Umbilical cord (tissue), 2 donors: ENCODE measurements at places on chromosomes 7 and 10.

- DNase-seq, result peak; percentile 40
Measured at GRCh38 chr7:31549611-31550010, 35.7 kb downstream of the ITPRID1 start.

GRCh38 chr10:42645103-42645502, 6.7 kb upstream of the ZNF33B start:
- peak; percentile 52 for DNase-seq

- DNase-seq, result no peak
Measured at GRCh38 chr10:48639632-48640031, 34.8 kb upstream of the ARHGAP22 start.

- no peak for DNase-seq
Measured at GRCh38 chr10:45502458-45502857, 128.4 kb downstream of the ALOX5 start.

GRCh38 chr7:101951757-101952156, 134.3 kb downstream of the CUX1 start:
- no peak for DNase-seq

DNA sequence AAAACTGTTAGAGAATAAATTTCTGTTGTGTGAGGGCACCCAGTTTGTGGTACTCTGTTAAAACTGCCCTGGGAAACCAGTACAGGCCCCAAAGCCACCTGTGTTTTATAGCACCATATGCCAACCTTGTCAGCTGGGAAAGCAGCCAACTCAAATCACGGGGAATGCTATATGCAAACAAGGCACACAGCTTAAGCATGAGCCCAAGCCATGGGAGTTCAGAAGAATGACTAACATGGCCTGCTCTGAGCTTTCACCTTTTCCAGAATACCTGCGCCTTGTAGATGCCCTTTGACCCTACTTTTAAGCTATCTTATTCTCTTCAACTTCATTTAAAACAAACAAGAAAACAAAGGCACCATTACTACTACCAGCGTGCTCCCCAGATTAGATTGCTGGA, 5.5 kb upstream of the SLC25A13 start:
- no peak for DNase-seq

- no peak for DNase-seq
Measured at GRCh38 chr7:48147078-48147591, 24.1 kb upstream of the ABCA13 start.

GRCh38 chr10:124222318-124222987, 129.1 kb upstream of the CHST15 start:
- no peak for DNase-seq

DNA sequence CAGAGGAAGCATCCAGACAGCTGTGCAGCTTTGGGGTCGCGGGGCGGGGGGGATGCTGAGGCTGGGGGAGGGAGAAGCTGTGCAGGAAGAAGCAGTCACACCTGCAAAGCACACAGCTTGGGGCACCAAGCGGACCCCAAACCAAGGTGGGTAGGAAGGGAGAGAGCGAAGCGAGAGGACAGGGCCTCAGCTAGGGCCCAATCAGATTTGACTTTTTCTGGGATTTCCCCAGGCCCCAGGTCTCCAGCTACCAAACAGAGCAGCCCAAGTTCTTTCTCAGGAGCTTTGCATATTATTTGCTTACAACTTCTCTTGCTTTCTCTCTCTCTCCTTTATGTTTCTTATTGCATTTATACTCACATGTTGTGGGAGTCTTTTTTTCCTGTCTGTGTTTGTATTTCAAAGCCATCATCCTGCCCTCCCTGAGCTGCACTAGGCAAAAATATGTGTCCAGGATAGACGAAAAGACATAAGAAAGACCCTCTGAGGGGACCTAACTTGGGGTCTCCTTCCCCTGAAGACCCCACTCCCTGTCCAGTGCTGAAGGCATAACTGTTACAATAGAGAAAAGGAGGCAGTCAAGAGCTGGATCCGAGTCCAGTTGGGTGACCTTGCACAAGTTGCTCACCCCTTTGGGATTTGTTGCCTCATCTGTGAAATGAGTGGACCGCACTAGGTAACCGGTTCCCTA, 50.6 kb upstream of the SMNDC1 start:
- no peak for DNase-seq

DNA sequence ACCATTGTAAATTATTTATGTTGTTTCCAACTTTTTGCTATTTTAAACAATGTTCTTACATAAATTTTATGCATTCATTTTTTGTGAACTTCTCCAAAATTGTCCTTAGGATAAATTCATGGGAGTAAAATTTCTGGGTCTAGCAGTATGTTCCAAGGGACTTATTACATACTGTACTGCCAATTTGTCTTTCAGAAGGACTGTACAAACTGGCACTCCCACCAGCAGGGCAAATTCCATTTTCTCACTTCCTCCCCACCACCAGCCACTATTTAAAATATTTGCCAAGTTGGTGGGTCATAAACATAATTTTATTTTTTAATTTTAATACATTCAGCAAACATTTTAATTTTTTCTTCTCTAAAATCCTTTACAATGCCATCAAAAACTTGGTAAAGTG, 13.7 kb upstream of the ARID5B start:
- no peak for DNase-seq

DNA sequence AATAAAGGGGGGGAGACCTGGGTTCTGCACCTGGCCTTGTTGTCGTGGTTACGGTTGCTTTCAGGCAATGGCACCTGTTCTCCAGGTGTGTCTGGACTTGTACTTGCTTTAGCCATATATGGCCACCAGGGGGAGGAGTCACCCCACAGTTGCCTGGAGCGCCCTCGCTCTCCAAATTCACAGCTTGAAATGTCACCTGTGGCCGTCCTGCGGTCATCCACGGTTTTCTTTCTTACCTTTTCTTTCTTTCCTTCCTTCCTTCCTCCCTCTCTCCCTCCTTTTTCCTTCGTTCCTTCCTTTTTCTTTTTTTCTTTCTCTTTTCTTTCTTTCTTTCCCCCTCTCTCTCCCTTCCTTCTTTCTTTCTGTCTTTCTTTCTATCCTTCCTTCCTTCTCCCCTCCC, 157.2 kb upstream of the ZNF92 start:
- peak; percentile 13 for DNase-seq

- DNase-seq, result no peak
Measured at GRCh38 chr10:49012603-49013002, 73.0 kb upstream of the LRRC18 start.

- DNase-seq, result no peak
Measured at GRCh38 chr10:86673216-86673826, 5.0 kb downstream of the LDB3 start.

GRCh38 chr10:126133906-126134656, 237.7 kb downstream of the FANK1 start:
- peak; percentile 61 for DNase-seq

DNA sequence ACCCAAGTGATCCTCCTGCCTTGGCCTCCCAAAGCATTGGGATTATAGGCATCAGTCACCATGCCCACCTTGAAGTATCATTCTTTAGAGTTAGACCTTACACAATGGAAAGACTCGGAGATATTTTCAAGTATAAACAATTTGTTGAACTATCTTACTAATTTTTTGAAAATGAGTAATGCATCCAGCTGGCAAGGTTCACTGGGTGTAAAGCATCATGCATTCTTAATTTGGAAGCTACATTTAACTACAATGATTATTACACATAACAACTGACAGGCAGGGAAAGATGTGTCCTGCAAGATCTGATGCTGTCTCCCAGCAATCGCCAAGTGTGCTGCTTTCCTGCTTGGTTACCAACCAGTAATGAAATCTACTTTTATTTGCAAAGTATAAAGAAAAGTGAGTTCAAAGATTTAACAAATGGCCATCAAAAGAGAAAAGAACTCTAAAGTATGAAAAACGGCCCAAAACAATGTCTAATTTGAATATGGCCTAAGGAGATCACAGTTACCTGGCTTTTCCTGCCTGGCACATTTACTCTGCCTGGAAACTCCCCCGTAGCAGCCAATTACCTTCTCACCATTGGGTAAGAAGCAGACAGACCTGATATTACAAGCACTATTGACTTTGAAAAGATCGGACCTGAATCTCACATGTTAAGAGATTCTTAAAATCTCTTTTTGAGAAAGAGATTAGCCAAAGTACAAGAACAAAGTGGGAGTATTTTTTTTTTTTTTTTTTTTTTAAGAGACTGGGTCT, 59.3 kb upstream of the NMT2 start:
- no peak for DNase-seq

DNA sequence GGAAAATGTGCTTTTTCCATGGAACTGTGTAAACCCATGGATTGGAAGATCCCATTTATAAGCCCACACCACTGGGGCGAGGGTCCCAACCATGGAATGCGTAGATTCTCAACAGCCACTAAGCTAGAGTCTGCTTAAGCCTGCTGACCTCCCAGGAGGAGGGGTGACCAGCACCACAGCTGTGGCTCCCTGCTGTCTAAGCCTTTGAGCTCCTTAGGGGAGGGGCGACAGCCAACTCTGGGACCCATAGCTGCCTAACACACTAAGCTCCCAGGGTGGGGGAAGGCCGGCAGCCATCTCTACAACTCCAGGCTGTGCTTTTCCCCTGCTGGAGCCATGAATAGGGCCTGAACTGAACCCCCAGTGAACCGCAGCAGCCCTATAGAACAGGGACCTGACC, 249.8 kb upstream of the HPS1 start:
- no peak for DNase-seq

DNA sequence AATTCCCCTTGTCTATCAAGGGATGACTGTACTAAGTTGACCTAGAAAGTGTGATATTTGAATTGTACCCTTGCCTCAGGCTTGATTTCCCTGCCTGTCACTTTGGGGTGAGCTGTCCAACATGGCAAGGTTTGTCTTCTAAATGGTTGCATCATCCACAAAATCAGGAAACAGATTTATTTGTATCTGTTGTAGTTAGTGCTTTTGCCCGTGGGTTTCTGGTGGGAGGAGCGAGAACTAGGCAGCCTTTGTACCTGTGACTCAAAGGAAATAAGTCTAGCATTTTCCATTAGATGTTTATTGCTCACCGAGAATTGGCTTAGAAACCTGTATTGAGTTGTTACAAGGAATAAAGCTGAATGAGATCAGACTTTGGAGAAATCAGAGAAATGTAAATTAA, 650.8 kb downstream of the LRMDA start:
- no peak for DNase-seq

DNA sequence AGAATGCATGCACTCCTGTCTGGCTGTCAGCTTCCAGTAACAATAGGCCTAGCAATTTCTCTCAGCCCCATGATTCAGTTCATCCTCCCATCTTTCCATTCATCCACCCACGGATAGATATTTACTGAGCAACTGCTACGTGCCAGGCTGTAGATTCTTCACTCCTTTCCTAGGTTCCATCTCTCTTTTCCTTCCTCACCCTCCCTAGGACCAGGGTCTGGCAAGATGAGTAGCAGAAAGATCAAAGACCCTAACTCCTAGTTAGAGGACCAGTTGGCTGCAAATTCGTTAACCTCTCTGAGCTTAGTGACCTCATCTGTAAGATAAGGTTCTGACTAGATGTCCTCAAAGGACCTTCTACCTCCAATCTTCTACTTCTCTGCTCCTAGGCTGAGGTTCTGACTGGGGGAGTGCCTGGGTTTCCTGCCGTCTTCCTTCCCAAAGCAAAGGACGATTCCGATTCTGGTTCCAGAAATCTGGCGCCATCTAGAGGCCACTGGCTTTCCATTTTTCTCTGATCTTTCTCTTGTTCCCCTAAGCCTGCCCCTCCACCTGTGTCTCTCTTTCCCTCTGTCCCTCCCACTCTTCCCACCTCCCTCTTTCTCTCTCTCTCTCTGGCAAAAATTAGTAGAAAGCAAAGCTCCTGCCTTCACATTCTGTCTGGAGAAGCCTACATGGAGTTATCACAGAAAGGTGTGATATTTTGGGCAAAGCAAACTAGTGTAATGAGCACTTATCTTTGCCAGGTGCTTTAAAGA, 26.2 kb downstream of the TBATA start:
- peak; percentile 82 for DNase-seq

DNA sequence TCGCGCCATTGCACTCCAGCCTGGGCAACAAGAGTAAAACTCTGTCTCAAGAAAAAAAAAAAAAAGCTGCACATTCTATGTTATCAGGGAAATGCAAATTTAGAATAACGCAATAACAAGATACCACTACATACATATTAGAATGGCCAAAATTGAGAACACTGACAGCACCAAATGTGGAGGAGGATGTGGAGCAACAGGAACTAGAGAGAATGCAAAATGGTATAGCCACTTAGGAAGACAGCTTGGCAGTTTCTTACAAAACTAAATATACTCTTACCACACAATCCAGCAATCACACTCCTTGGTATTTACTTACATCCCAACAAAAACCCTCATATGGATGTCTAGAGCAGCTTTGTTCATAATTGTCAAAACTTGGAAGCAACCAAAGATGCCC, 76.8 kb downstream of the ALOX5 start:
- no peak for DNase-seq

DNA sequence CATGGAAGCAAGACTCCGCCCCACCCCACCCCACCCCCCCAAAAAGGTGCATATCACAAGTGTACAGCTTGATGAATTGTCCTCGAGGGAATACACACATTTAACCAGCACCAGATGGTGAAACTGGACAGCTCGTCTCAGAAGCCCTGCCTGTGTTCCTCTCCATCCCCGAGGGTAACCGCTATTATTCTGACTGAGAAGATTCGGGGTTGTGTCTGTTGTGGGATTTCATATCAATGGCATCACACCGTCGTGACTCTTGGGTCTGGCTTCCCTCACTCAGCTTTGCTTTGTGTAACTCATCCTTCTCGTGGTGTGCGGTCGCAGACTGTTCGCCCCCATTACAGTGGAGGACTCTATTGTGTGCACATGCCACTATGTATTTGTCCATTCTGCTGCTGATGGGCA, 18.9 kb downstream of the PODXL start:
- DNase-seq, result no peak

- DNase-seq, result no peak
Measured at GRCh38 chr10:125489731-125490130, 193.2 kb downstream of the TEX36 start.

- DNase-seq, result no peak
Measured at GRCh38 chr7:12493863-12494686, 76.4 kb upstream of the SCIN start.

GRCh38 chr10:60377955-60378354, 11.7 kb downstream of the ANK3 start:
- DNase-seq, result no peak

GRCh38 chr7:155844019-155844453, 31.8 kb upstream of the SHH start:
- DNase-seq, result peak; percentile 1

DNA sequence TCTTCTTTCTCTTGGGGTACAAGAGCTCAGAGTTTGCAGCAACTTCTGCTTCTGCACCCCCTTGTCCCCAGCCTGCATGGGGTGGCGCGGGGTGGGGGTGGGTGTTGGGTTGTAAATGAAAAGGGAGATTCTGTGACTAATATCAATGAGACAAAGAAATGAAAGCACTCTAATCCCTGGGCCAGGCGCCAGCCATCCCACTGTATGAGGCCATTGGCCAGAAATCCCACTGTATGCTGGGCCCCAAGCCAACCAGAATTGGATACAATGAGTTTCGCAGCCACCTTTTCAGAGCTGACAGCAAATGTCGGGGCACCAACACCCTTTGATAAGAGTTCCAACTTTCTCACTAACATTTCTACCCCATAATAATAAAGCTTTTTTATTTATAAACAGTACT, 10.9 kb upstream of the PTN start:
- no peak for DNase-seq

GRCh38 chr10:124079864-124080263, 13.5 kb downstream of the CHST15 start:
- DNase-seq, result no peak
